ENCODE measurements at places on chromosomes 3 and 15.

- DNase-seq: no peak
Measured at GRCh38 chr15:61155741-61156700, 73.1 kb downstream of the RORA start.

DNA sequence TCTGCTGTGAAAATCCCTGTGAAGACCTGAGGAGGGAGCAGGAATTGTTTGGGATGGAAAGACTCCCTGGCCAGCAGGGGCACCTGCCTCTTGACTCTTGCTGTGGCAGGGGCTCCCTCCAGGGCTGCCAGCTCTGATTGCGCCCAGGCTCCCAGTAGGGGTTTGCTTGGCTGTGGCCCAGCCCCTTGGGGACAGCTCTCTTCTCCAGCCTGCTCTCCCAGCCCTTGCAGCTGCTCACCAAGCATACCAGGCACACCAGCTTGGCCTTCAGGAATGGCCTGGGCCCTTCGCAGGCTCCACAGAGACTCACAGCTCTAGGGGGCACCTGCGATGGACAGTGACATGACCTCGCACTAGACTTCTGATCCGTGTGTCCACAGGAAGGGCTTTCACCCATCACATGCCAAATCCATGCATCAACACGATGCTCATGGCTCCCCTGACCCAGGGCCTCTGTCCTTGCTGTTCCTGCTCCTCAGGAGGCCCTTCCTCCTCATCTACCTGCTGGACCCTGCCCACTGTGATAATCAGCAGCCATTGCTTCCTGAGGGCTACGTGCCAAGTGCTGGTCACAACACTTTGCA is 61.8 kb downstream of the SCN5A start:
- DNase-seq: no peak

DNA sequence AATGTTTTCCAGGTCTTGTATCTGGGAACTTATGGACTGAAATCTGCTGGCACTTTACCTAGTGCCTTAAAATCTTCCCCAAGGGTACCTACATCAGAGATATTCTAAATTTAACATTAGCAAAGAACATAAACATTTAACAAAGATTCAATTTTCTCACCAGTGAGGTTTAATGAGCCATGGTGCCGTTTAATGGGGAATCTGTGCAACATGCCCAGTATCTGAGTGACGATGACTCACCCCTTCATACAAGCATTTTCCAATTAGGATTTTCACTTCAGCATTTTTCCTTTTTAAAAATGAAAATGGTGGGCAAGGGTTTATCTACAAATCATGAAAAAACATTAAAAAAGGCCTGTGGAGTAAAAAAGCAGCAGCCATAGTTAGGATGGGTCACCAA is 189.4 kb downstream of the SLC9A9 start:
- no peak for DNase-seq

DNA sequence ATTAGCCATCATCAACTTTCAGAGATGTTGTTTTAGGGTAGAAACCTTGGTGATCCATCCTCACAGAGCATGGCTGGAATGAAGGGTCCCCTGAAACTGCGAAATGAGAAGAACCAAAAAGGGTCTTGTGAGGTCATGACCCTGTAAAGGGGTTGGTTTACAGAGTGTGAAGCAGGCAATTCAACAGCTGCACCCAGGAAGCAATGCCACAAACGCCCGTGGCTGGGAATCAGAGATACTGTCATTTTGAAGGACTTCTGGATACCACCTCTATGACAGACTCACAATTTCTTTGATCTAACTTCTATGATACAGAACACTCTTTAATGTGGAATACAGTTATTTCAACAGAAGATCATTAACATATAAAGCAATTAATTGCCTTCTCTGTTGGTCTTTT is 79.1 kb downstream of the GREM1 start:
- no peak for DNase-seq

GRCh38 chr3:87997298-87997697 is 61.5 kb downstream of the CGGBP1 start:
- DNase-seq: peak; percentile 68

DNA sequence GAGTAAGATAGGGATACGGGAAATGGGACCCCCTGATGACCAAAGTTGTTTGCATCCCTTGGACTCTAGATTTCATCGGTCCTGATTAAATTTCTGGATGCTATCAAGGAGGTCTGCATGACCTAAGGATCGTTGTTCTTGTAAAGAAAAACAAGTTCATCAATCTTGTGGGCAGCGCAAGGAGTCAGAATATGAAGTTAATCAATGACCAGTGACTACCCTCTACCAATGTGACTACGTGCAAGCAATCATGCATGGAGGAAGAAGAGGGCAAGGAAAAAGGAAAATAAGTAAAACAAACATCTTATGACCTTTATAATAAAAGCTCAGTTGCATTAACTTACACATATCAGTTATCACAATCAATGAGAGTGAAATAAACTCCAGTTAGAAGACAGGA is 139.7 kb downstream of the RTP4 start:
- no peak for DNase-seq

GRCh38 chr3:138332472-138333073 is 2.9 kb upstream of the NME9 start:
- no peak for DNase-seq

DNA sequence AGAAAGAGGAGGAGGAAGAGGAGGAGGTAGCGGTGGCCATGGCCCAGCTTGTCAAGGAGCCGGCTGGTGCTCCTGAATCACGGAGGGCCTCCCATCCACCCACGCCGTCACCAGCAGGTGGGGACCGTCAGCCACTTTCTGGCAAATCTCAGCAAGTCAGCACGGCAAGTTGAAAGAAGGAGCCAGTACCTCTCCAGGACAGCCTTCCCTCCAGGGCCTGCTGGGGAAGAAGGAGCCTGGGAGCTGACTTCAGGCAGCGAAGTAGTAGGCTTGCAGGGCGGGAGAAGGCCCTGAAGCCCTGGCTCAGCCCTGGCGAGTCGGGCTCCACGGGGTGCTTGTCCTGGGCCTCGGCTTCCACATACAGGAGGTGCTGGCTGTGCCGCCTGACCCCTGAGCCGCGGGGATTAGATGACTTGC is 99.2 kb upstream of the TRPM1 start:
- DNase-seq: peak; percentile 80

GRCh38 chr3:11037976-11038375 is 45.4 kb downstream of the SLC6A1 start:
- DNase-seq: no peak

DNA sequence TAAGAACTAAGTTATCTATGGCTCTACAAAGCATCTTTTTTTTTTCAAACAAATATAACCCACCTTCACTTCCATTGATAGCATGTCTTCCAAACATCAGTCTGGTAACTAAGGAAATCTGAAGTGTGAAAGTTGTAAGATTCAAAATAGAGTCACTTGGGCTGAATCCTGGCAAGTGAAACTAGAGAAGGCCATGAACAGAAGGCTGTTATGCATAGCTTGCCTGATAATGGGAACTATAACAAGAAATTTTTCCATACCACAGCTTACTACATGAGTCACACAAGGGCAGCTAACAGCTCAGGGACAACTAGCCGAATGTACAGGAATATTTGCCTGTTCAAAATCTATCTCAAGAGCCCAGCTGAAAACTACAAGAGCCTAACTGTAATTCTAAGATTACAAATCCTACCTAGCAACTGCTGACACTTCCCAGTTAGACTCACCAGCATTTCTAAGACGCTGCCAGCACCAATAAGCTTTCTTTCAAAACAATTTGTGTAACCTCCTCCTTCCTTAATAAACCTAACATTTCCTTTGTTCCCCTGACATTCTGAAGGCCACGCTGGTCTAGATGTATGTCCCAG is 1066.5 kb downstream of the PLOD2 start:
- no peak for DNase-seq

GRCh38 chr3:122146466-122146865 is 37.0 kb upstream of the CASR start:
- DNase-seq: peak; percentile 31

GRCh38 chr15:73082812-73083211 is 30.5 kb downstream of the NEO1 start:
- DNase-seq: no peak

GRCh38 chr15:56199038-56199437 is 44.6 kb downstream of the RFX7 start:
- DNase-seq: no peak

- no peak for DNase-seq
Measured at GRCh38 chr3:82834098-82834497, 1072.7 kb upstream of the GBE1 start.

- DNase-seq: no peak
Measured at GRCh38 chr15:76565366-76565765, 228.8 kb downstream of the ISL2 start.

GRCh38 chr3:136751316-136752171 is 634 bp downstream of the STAG1 start:
- DNase-seq: peak; percentile 71

- DNase-seq: no peak
Measured at GRCh38 chr15:97687654-97688053, 272.8 kb upstream of the ARRDC4 start.

DNA sequence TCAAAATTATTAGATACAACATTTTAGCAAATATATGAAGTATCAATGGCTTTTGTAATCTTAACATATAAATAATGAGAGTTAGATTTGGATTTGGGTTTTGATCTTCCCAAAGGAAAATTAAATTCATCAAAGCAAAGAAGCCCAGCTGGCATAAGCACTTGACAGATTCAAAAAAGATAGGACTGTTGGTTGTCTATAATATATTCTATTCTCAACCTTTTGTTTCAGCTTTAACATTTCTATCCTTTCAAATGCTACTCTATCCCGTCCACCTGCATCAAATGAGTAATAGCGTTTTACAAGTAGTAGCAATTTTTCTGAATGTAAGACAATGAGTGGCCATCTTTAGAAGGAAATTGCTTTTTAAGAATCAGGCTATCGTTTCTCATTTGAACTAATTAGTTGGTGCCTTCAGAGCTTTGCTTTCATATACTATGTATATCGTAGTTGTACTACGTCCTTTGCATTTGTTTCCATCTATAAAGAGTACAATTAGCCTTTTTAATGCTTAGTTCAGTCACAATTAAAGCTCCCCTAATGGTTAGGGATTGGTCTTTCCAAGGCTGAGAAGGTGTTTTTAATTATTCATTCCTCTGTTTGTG is 278.0 kb downstream of the UBE2E2 start:
- DNase-seq: no peak

- DNase-seq: no peak
Measured at GRCh38 chr3:25587094-25587493, 77.6 kb downstream of the TOP2B start.

DNA sequence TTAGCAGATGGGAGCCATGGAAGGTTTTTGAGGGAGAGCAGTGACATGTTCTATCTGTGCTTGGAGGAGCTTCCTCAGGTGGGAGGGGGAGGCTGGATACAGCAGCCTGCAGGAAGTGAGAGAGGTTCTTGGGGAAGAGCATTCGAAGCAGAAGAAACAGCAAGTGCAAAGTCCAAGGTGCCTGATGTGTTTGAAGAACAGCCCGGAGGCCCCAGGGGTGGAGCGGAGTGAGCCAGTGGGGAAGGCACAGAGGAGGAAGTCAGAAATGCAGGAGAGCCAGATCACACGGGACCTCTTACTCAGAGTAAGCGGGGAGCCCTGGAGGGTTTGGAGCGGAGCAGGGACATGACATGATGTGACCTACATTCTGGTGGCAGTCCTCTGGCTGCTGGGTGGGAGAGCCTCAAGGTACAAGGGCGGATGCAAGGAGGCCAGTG is 10.8 kb downstream of the ITGA11 start:
- no peak for DNase-seq

DNA sequence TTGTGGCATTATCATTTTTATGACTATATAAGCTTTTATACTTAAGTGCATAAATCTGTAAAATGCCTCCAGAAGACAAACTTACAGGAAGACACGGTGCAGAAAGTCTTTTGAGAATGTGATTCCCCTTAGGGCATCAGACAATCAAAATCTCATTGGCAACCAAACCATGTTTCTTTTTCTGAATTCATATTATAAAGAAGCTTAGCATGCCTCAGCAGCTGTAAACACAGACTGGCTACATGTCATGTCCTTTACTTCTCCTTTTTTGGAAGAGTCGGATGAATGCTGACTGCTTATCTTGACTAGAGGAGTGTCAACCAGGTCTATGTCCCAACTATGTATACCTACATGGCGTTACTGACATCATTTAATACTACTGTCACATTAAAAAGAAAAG is 150.1 kb downstream of the PLD1 start:
- DNase-seq: no peak

- no peak for DNase-seq
Measured at GRCh38 chr15:78800189-78800588, 11.1 kb downstream of the ADAMTS7 start.

DNA sequence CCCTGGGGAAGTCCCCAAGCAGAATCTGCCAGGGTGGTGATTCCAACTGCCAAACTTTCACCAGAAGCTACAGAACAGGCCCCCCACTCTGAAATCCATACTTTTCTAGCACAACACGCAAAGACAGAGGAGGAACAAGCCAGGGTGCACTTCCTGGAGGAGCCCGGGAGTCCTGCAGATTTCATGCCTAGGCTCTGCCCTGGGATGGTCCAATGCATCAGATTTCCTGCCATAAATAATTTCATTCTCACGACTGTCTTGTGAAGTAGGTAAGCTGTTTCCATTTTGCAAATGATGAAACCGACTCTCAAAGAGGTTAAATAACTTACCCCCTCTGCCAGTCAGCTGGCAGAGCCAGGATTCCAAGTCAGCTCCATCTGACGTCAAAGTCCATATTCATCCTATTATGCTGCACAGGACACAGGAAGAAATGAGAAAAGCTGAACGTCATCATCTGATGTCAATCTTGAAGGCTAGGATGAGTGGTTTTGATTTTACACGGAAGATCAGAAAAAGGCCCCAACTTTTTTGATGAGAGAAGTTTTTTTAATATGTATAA is 134.8 kb upstream of the IGF1R start:
- no peak for DNase-seq

GRCh38 chr3:42119561-42120355 is 28.6 kb downstream of the TRAK1 start:
- no peak for DNase-seq
